ENCODE measurements at places on chromosomes 7 and 10. TPM values are rescaled to one million over a fixed set of nuclear protein-coding genes. Genes with fewer than 3 reads are reported as not detected.

Gene ARHGAP21
- total RNA-seq, result 128 TPM

Gene HPS1
- 37.3 TPM for total RNA-seq

Gene AS3MT
- 1.7 TPM for total RNA-seq

Gene ACTR3C
- total RNA-seq, result 1.1 TPM

Gene TEX47
- not detected for total RNA-seq

Gene PKD2L1
- total RNA-seq, result not detected

Gene CHAT
- total RNA-seq, result not detected

Gene GCK
- not detected for total RNA-seq

Gene MMP21
- total RNA-seq, result not detected

- DNase-seq, result no peak
These were observed 62.5 kb downstream of the SGMS1 start for GRCh38 chr10:50561266-50561665.

GRCh38 chr7:8325067-8325466 lies 63.1 kb upstream of the ICA1 start:
- peak; percentile 20 for DNase-seq

- DNase-seq, result no peak
These were observed 4.4 kb upstream of the TBX20 start for GRCh38 chr7:35258125-35258867.

- peak; percentile 45 for DNase-seq
These were observed 104.4 kb upstream of the FAM3C start for GRCh38 chr7:121500360-121501058.

DNA sequence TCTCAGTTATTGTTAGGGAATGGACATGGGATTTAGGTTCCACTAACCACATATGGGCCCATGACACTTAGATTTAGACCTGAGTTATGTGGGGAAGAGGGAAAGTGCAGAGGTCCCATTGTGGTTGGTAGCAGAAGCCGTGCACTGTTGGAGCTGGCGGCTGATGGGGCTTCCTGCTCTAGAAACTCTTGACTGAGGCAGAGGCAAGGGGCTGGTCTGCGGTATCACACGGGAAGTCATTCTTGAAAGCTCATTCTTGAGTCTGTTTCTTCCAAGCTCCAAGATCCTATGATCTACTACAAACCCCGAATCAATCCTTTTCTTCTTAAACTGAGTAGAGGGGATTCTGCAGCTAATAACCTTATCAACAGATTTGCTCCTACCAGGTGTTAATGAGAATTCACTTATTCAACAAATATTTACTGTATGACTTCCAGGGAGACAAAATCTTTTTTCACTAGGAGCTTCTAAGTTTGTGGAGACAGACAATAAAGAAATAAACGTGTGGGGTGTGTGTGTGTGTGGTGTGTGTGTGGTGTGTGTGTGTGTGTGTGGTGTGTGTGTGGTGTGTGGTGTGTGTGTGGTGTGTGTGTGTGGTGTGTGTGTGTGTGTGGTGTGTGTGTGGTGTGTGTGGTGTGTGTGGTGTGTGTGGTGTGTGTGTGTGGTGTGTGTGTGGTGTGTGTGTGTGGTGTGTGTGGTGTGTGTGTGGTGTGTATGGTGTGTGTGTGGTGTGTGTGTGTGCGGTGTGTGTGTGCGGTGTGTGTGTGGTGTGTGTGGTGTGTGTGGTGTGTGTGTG lies 57.1 kb downstream of the AOC1 start:
- no peak for DNase-seq

- DNase-seq, result peak; percentile 5
These were observed 82.7 kb upstream of the WIPF3 start for GRCh38 chr7:29723599-29723998.

- DNase-seq, result no peak
These were observed 109.6 kb downstream of the TMEM130 start for GRCh38 chr7:98760201-98760651.

DNA sequence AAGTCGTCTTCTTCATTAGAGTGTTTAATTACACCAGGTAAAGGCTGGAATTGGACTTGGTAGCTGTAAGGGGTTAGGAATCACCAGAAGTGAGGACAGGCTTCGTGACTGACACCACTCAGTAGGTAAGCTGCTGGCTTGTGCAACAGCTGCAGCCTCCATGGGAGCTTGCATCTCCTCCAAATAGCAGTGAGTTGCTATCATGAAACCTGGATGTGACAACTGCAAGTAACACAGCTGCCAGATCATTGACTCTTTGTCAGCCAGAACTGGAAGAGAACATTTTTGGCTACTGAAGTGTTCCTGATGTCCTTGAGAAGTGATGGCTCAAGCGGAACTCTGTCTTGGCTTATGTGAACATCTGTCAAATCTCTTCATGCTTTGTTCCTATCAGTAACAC lies 64.1 kb upstream of the MSRB2 start:
- no peak for DNase-seq

- no peak for DNase-seq
These were observed 35.3 kb upstream of the CACUL1 start for GRCh38 chr10:118790058-118790457.

GRCh38 chr7:111091593-111092358 lies 849 bp downstream of the LRRN3 start:
- no peak for DNase-seq

DNA sequence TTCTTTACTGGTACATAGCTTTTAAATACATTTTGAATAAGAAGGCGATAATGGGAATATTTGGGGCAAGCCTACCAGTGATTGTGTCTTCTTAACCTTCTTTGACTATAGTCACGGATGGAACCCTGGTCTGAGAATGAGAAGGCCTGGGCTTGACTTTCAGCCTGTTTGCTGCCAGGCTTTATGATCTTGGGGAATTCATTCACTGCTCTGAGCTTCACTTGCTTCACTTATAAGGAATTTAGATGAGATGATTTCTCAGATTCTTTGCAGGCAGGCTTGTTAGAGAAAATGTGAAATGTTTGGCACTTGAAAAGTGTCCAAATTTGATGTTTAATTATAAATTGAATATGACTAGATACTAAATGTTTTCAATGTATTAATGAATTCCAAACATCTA lies 42.5 kb downstream of the NUP205 start:
- no peak for DNase-seq

DNA sequence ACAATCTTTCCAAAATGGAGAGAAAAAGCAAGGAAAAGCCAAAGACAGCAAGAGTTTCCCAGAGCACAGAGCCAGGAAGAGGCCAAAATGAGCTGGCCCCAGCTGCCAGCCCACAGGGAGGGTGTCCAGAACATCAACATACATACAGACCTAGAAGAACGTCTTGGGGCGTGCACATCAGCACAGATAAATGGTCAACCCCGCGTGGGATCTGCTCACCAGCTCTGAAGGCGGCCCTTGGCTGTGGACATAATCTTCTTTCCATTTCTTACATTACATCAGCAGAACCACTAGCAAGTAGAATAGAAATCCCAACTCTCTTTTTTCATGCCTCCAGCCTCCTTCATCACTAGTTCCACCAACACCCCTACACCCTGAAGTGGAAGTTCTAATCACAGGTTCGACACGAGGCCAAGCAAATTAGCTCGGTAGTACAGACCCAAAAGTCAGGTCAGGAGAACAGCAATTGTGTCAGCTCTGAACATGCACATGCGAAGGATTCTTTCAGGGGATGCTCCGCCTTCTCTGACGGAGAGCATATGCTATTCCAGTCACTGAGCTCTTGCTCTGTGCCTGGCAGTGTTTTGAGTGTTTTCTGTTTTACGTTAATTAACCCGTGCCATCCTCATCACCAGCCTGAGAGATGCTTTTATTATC lies 16.4 kb downstream of the SH3PXD2A start:
- DNase-seq, result no peak

DNA sequence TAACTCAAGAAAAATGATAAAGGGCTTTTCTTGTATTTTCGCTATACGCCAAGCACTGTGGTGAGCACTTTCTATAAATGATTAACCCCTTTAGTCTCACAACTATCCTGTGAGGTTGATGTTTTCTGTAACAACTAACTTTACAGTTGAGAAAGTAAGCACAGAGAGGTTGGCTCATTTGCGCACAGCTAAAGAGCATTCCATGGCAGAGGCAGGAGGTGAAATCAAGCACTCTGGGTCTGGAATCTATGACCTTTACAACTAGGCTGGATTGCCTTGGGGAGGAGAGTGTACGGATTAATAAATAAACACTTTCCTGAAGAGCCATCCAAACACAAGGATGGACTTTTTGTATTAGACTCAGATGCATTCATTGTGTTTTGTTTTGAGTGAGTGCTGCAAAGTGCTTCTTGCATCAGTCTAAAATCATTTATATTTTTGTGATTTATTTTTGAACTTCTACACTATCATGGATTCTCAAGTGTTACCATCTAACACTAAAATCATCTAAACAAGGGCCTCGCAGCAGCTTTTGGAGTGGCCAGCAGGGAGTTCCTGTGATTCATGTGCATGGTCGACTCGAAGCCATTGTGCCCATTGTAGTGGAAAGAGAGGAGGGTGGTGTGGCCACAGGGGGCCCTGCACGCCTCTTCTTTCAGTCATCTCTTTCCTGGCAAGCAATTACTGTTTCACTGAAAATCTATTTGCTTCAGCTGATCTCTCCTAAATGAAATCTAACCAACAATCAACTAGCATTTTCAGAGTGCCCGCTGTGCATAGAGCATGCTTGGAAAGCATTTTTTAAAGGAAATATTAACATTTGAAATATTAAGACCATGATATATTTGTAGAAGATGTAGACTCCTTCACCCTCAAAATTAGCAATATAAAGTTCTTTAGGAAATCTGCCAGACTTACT lies 633.4 kb upstream of the COBL start:
- no peak for DNase-seq

- no peak for DNase-seq
These were observed 39.2 kb upstream of the GAD2 start for GRCh38 chr10:26177341-26177740.

DNA sequence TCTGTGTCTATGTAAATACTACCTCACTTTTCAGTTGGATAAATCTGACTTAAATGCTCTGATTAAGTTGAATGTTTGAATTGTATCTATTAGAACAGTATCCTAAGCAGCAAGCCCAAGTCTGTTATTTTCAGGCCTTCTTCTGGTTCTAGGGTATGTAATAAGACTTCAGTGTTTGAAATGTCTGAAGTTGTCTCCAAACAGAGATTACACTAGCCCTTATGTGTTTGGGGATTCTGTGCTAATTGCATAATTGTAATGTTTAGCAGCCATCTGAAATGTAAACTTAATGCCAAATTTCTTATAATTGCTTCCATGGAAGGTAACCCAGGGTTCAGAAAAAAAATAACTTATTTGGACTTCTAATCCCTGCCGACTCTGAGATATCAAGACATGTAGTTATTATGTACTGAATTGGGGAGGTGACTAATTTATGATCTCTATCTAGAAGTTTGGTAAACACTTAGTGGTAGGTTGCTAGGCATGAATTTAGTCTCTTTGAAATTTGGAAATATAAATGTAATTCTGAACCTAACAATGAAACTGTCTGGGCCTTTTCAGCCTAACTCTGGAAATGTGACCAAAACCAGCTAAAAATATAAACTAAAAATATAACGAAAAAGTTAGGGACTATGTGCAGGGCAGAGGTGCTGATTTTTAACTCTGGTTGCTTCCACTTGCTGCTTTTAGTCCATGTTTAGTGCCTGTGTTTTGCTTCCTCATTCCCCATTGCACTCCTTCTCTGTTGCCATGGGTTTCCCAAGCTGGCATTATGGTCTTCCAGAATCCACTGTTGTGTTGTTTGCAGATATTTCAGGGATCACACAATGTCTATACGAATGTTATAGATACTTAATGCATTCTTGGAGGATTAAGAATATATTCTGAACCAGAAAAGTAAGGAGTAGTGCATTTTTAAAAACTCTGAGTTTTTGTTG lies 54.8 kb downstream of the MCU start:
- no peak for DNase-seq

DNA sequence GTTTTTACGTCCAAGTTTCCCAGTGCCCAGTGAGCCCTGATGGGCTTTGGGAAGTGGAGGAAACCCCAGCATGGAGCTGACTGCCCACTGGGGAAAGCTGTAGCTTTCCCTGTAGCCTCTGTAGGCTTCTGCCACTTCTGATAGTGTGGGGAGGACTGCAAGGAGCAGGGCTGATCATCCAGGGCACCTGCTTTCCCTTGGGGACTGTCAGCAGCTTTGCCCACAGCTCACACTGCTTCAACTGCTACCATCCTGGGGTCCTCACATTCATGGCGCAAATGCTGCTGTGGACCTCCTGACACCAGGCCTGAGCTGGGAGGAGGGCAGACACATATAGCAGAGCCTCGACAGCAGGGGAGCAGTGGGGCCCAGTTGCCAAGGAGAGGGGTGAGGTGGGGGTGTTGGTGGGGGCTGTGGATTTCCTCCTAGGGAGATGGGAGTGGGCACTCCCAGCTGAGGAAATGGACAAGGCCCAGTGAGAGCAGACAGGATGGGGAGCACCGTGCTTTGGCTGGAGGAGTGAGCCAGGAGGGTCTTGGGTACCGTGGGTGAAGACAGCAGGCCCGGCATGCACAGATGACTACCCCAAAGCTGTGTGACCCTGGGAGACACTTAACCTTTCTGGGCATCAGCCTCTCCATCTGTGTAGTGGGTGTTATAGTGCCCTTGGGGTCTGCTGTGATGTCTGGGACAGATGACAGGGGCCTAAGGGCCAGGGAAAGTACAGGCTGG lies 16.2 kb downstream of the RAMP3 start:
- DNase-seq, result no peak

Measured in mammary epithelial cell (primary cell).